Nephron progenitor cell (in vitro differentiated cells): ENCODE measurements at places on chromosomes 6 and 20.

DNA sequence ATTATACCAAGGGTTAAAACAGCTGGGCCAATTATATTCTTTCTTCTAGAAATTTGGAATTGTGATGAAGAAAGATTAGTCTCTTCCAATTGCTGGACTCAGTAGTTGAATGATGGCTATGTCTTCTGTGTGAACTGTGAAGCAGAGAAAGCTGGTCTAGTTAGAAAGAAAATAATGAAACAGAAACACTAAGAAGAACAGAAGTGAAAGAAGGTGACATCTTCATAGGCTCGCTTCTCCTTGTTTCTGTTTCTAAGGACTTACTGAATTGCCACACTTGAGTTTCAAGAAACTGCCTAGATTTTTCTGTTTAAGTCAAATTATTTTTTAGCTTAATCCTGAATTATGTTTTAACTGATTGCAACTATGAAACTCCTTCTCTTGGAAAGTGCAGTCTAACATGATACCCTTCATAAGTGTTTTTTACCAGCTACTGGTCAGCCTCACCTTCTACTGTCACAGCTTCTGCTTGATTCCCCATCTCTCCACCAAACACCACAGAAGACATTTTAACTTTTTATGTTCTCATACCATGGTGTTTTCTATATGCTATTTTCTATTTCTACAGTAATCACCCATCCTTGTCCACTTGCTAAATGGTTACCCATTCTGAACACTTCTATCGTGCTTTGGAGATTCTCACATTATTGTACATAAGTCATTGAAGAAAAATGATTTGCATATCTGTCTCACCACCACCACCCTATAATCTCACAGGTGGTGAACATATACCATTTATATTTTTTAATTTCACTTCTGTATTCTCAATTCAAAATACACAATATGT, 268.8 kb downstream of the GRIK2 start:
- no peak for DNase-seq

GRCh38 chr6:152298848-152299735, 338.1 kb downstream of the SYNE1 start:
- DNase-seq: no peak

GRCh38 chr6:44649365-44650025, 262.0 kb downstream of the CDC5L start:
- no peak for DNase-seq

DNA sequence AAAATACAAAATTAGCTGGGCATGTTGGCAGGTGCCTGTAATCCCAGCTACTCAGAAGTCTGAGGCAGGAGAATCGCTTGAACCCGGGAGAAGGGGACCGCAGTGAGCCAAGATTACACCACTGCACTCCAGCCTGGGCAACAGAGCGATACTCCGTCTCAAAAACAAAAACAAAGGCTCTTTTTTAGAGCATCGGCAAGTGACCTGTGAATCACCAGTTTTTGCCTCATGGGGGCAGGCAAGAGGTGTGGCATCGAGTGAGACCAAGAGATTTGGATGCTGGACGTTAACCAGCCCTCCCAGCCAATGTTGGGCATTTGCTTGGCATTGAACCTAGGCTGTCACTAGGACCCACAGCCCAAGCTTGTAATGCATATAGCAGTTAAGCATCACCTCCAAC, 14.6 kb upstream of the CDK5RAP1 start:
- peak; percentile 23 for DNase-seq

- DNase-seq: no peak
Observed at GRCh38 chr20:47557218-47557617, 55.5 kb downstream of the NCOA3 start.

DNA sequence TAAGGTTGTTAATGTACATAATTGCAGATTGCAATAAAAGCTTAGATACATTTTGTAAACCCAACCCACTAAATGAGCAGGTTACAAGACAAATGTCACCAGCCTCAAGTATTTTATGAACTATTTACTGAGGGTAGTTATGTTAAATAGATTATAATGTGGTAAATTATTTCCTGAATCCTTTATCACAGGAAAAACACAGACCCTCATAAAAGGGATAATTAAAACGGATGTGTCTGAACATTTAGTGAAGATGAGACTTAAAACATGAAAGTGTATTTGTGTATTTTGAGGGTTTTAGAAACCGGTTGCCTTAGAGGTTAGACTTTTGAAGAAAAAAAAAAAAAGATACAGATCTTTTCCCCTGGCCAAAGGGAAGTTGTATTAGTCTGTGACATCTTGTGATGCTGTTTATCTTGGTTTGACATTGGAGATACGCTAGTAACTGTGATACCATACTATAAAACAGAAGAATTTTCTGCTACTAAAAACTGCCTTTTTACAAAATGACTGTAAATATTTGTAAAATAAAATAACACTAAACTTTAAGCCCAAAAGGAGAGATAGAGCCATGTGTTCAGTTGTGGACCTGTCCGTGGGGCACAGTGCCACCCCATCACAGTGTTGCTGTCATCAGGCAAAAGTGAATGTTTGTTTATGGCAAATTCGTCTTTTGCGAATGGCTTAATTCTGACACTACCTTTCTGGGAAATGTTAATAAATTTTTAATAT, 9.7 kb downstream of the DYNLT1 start:
- DNase-seq: no peak
